ENCODE measurements at places on chromosomes 7 and 10.

GRCh38 chr10:118256825-118257570 is 85.1 kb downstream of the FAM204A start:
- no peak for DNase-seq

DNA sequence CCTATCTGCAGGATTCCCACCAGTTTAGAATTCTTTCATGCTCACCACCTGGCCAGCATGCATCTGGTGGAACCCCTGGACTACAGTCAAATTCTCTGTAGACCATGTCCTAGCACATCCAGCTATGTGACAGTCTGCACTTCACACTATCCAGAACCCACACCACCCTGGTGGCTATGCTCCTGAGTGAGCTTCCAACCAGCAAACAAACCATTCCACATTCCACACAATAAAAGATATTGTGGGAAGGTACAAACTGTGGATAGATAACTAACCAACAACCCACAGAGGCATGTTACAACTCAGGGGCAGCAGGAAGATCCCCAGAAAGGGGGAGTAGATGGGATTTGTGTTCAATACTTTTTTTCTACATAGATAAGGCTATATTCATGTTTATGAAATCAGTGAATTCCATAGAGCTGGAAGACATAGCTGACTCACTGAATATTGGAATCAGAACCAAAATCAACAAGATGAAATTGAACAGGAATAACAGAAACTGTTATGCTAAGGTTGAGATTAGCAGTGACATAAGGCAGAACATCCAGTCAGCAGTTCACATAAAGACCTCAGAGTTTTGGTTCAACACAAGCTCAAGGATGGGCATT is 72.5 kb downstream of the LRRC17 start:
- DNase-seq: no peak

DNA sequence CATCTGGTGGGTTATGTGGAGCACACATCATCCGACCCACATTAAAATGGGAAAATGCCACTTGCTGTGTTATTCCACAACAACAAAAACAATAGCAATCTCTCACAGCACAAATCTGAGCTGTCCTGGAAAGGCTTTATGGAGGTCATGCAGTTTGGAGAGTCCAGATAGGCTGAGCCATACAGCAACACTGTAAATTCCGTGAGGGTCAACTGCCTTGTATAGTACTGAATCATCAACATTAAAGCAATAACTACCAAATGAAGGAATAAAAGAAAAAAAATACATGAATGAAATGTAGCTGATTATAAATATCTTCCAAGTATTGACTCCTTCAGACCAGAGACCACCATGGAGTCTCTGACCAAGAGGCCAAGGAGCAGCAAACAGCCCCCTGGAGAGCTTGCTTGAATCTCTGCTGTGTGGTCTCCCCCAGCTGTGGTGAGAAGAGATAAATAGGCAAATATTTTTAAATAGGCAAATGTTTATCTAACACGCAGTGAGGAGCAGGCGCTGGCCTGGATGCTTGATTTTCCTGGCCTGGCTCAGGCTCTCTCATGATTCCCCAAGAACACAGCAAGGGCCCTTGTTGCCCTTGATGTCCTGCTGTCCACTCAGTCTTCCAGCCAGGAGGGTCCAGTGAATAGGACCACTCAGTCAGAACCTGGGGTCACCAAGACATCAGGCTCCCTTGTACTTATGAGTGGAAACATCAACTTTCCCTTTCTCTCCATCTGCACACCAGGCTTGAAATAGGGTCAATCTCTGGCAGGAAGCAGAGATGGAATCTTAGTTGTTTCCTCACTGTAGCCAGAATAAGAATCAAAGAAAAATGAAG is 1021.3 kb downstream of the XPNPEP1 start:
- no peak for DNase-seq

- DNase-seq: no peak
Observed at GRCh38 chr7:100016215-100016901, 962 bp downstream of the ZKSCAN1 start.
